Esophagus squamous epithelium (tissue), 5 donors: ENCODE measurements at places on chromosomes 11 and 22.
A peak's percentile ranks its signal among the peaks of the same experiment; 100 is the strongest.

- H3K4me1 ChIP-seq: no peaks in the 10 kb centered on the region
- H3K36me3 ChIP-seq: no peaks in the 10 kb centered on the region
Measured at GRCh38 chr11:97254790-97255189, 865.0 kb downstream of the JRKL start.

DNA sequence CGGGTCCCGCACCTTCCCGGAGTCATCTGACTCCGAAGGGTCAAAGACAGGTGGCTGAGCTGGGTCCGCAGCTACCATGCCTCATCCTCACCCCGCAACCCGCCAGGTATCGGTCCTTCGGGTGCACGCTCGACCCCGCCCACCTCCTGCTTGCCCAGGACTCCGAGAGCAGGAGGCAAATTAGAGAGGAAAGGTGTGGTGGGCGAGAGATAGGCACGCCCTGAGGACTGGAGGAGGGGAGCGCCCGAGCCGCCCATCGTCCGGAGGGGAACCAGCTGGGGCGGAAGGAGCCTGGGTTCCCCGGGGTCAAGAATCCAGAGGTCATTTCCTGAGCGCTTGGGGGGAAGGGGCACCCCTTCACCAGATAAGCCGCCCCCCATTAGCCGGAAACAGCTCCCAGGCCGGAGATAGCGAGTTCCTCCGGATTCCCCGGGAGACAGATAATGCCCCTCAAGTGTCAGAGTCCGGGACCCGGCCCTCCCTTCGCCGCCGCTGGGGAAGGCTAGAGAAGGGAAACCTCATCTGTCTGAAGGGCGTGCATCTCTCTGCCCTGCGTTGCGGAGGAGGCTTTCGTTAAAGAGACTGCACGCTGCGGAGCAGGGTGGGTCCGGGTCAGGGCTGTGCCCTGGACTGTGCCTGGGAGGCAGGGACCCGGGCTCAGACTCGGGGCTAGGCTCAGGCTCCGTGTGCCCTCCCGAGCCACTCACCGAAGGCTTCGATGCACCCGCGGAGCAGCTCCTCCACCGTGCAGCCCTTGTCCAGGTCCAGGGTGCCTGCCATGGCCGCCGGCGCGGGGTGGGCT is 1.7 kb downstream of the RASGRP2 start:
- no peaks in the 10 kb centered on the region for H3K36me3 ChIP-seq
- peaks cover 21% of the 10 kb centered on the region for H3K27me3 ChIP-seq
- DNase-seq: no peak
- peak overlapping the region; percentile 95 for H3K27ac ChIP-seq

DNA sequence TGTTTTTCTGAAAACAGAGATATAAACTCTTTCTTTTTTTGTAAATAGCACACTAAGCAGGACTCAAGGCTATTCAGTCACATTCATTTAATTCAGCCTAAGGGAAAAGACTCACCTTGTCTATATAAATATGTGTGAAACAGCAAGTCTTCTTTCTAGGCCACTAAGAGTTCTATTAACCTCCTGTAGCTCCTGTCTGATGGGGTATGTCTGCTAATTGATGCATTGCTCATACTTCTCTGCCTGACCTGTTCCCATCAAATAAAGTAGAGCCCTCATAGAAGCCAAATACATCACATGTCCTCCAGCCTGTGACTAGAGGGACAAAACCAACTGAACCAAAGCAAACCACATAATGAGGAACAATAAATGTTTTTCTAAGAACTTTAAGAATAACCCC is 68.2 kb downstream of the MSANTD4 start:
- no peak overlapping the region for H3K4me3 ChIP-seq
- no peaks in the 10 kb centered on the region for H3K4me1 ChIP-seq
- DNase-seq: no peak
- no peaks in the 10 kb centered on the region for H3K36me3 ChIP-seq
- H3K27me3 ChIP-seq: no peaks in the 10 kb centered on the region

GRCh38 chr22:28857288-28857687 is 26.1 kb upstream of the ZNRF3 start:
- H3K4me1 ChIP-seq: no peaks in the 10 kb centered on the region
- no peak overlapping the region for H3K27ac ChIP-seq
- DNase-seq: no peak
- no peaks in the 10 kb centered on the region for H3K27me3 ChIP-seq

DNA sequence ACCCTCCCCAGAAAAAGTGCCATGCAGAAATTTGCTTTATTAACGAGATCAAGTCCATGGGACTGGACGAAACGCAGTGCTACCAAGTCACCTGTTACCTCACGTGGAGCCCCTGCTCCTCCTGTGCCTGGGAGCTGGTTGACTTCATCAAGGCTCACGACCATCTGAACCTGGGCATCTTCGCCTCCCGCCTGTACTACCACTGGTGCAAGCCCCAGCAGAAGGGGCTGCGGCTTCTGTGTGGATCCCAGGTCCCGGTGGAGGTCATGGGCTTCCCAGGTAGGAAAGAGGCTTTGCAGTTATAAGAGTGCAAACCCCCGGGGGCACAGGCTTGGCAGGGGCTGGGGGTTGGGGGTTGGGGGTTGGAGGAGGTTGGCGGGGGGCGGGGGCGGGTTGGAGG is 4.2 kb downstream of the APOBEC3H start:
- DNase-seq: no peak
- peaks cover 39% of the 10 kb centered on the region for H3K4me1 ChIP-seq
- no peak overlapping the region for H3K27ac ChIP-seq
- H3K27me3 ChIP-seq: no peaks in the 10 kb centered on the region
- no peak overlapping the region for H3K4me3 ChIP-seq
- no peaks in the 10 kb centered on the region for H3K36me3 ChIP-seq

- H3K27ac ChIP-seq: no peak overlapping the region
- no peak for DNase-seq
- no peaks in the 10 kb centered on the region for H3K4me1 ChIP-seq
- peaks cover 58% of the 10 kb centered on the region for H3K36me3 ChIP-seq
- no peak overlapping the region for H3K4me3 ChIP-seq
- H3K27me3 ChIP-seq: no peaks in the 10 kb centered on the region
Measured at GRCh38 chr22:20096574-20097420, 16.8 kb downstream of the DGCR8 start.

DNA sequence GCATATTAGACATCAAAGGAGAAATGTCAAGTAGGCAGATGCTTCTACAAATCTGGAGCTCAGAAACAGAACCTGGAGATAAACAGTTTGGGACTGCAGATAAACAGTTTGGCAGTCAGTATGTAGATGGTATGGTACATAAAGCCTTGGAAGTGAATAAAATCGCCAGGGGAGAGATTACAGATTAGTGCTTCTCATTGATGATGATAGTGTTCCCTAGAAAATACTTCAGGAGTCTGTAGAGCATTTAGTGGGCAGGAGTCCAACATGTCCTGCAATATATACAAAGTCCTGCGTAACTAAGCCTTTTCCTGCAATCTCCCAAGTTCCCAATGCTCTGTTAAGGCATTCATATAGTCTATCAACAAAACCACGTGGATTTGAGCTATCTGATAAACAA is 35.2 kb downstream of the NARS2 start:
- no peaks in the 10 kb centered on the region for H3K36me3 ChIP-seq
- no peaks in the 10 kb centered on the region for H3K4me1 ChIP-seq
- H3K27me3 ChIP-seq: no peaks in the 10 kb centered on the region

DNA sequence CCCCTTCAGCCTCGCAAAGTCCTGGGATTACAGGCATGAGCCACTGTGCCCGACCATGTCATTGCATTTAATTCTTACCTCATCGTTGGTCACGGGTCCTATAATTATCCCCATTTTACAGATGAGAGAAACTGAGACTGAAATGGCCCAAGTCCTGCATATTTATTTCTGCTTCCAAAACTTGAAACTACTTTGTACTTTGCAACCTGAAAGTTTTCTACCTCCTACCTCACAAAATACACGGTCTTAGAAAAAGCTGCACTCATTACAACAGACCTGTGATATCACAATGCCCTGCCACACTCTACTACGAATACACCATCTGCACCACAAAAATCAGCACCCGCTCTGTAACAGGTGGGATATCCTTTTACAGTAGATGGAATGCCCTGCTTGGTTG is 189.1 kb downstream of the ADAMTS15 start:
- peaks cover 39% of the 10 kb centered on the region for H3K4me1 ChIP-seq
- no peak overlapping the region for H3K4me3 ChIP-seq

DNA sequence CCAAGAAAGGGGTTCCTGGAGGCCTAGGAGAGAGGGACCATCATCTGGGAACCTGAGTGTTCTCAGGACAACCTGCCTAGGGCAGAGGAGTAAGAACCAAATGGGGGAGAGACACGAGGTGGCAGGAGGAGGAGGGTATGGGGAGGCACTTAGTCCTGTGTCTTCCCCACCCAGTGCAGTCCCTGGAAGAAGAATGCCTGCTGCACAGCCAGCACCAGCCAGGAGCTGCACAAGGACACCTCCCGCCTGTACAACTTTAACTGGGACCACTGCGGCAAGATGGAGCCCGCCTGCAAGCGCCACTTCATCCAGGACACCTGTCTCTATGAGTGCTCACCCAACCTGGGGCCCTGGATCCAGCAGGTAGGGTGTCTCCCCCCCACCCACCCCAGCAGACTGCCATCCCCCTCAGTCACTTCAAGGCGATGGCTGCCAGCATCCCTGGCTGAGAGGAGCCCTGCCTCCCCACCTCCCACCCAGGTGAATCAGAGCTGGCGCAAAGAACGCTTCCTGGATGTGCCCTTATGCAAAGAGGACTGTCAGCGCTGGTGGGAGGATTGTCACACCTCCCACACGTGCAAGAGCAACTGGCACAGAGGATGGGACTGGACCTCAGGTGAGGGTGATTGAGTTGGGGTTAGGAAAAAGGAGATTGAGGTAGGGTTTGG is 3.7 kb upstream of the INPPL1 start:
- DNase-seq: no peak
- no peak overlapping the region for H3K27ac ChIP-seq
- no peaks in the 10 kb centered on the region for H3K27me3 ChIP-seq
- no peak overlapping the region for H3K4me3 ChIP-seq

DNA sequence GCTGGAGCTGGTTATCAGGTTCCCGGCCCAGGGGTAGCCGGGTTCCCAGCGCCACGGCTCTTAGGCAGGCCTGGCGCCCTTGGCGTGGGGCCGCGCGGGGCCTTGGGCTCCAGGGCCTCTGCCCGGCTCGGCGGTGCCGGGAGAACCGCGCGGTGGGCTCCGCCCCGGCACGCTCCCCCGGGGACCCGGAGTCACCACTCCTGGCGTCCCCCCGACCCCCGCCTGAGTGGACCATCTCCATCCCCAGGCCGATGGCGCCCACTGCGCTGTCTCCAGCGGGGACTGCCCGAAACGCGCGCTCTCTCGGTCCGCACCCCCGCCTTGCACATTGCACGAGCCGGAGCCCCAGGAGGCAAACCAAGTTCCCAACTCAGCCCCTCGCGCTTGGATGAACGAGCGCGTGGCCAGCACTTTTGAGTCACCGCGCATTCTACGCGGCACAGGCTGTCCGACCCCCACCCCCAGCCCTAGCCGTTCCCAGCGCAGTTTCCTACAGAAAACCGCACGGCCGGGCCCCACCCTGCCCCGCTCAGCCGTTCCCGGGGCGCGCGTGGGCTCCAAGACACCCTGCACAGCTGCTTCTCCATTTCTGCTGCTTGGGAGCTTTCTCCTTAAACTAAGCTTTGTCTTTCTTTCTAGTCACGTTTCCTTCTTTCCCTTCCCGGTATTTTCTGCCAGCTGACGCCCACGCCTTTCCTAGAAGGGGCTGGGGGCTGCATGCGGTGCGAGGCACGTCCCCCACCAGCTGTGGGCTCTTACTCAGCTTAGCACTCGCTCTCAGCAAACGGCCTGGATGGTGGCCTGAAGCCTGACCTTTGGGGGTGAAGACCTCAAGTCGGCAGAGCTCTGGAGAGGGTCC is 650 bp upstream of the CHID1 start:
- H3K27ac ChIP-seq: peak overlapping the region; percentile 94
- H3K36me3 ChIP-seq: no peaks in the 10 kb centered on the region
- no peak for DNase-seq
- H3K27me3 ChIP-seq: no peaks in the 10 kb centered on the region
- H3K4me3 ChIP-seq: peak overlapping the region; percentile 80

- no peaks in the 10 kb centered on the region for H3K36me3 ChIP-seq
- no peak for DNase-seq
- no peak overlapping the region for H3K4me3 ChIP-seq
- peaks cover 51% of the 10 kb centered on the region for H3K4me1 ChIP-seq
- no peak overlapping the region for H3K27ac ChIP-seq
Measured at GRCh38 chr22:50699756-50700386, 27.2 kb downstream of the SHANK3 start.

DNA sequence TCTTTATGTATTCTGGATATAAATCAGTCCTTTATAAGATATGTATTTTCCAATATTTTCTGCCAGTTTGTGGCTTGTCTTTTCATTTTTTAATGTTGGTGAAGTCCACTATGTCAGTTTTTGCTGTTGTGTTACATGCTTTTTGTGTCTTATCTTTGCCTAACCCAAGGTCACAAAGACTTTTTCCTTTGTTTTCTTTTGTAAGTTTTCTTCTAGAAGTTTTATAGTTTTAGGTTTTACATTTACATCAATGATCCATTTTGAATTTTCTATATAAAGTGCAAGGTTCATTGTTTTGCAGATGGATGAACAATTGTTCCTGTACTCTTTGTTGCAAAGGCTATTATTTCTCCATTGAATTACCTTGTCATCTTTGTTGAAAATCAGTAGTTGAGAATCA is 69.3 kb downstream of the UVRAG start:
- H3K36me3 ChIP-seq: peaks cover 30% of the 10 kb centered on the region
- H3K27ac ChIP-seq: no peak overlapping the region
- no peaks in the 10 kb centered on the region for H3K27me3 ChIP-seq
- no peaks in the 10 kb centered on the region for H3K4me1 ChIP-seq
- no peak for DNase-seq

DNA sequence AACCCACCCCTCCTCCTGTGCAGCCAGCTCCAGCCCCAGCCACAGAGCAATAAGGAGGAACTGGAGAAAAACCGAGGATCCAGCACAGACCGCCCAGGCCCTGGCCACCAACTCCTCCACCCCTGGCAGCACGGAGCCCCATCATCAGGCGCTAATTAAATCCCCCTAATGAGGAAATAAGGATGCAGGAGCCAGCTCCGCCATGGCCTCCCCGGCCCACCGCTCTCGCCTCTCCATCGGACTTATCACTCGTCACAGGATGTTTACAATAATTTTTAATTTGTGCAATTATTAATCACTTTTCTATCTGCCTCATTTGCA is 42.6 kb downstream of the BUD13 start:
- DNase-seq: no peak
- no peaks in the 10 kb centered on the region for H3K36me3 ChIP-seq
- H3K4me1 ChIP-seq: peaks cover 11% of the 10 kb centered on the region
- no peaks in the 10 kb centered on the region for H3K27me3 ChIP-seq
- no peak overlapping the region for H3K4me3 ChIP-seq

- H3K27ac ChIP-seq: no peak overlapping the region
- DNase-seq: no peak
- H3K4me1 ChIP-seq: no peaks in the 10 kb centered on the region
- no peaks in the 10 kb centered on the region for H3K36me3 ChIP-seq
- no peak overlapping the region for H3K4me3 ChIP-seq
Measured at GRCh38 chr11:71103266-71103665, 149.1 kb downstream of the SHANK2 start.
